BE2C (cell line): ENCODE measurements at places on chromosomes 13 and 19.

- DNase-seq, result no peak
Measured at GRCh38 chr13:29908416-29909080, 58.1 kb upstream of the UBL3 start.

DNA sequence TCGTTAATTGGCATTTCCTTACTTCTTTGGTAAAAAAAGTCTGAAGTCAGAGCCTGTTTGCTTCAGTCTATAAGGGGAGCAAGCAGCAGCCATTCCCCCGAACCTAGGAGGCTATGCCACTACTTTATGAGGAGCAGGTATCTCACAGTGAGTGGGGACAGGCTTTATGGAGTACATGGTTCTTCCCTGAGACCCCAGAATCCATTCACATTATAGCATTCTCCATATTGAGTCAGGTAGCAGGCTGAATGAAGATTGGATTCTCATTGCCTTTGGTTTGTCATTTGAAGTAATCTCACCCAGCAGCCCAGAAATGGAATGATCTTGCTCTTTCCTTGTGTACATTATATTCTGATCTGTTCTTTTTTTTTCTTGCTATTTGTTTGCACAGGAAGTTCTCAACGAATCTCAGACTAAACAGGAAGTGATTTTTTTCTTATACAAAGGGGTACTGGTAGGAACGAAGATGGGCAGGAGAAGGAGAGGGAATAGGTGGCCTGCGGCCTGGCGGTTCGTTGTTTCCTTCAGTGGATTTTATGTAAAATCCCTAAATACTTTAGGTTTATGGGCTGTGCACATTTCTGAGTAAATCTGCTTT is 74.4 kb downstream of the ARHGAP35 start:
- no peak for DNase-seq

GRCh38 chr19:3617463-3617862 is 9.1 kb downstream of the CACTIN start:
- no peak for DNase-seq

GRCh38 chr19:49896863-49897621 is at the start of gene IL4I1:
TSS of gene IL4I1 (minus strand) at chr19:49896887. CDS start at chr19:49896160, 727 bp downstream.
- DNase-seq, result no peak

DNA sequence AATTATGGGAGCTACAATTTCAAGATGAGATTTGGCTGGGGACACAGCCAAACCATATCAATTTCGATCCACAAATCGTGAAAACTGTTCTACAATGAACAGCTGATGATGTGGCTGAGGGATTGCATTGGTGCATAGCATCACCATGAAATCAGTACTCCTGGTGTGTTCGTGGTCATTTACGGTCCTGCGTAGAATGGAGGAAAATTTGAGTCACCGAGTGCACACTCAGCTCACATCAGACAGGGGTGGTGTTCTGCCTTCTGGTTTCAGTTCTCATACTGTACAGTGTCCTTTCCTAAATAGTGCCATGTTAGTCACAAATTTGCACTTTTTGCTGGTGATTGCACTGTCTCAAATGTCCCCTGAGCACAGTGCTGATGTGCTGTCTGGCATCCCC is 39.2 kb downstream of the MYH14 start:
- DNase-seq, result no peak

DNA sequence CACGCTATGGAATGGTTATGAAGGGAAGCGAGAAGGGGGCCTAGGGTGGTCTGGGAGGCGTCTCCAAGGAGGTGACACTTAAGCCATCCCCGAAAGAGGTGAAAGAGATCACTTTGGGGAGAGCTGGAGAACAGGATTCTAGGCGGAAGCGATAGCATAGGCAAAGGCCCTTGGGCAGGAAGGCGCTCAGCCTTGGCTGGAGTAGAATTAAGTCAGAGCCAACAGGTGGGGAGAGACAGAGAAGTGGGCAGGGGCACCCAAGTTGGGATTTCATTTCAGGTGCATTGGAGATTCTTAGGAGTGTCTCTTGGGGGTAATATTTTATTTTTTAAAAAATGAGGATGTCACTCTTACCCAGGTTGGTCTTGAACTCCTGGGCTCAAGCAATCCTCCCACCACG is 9.6 kb downstream of the SNRPD2 start:
- no peak for DNase-seq

- no peak for DNase-seq
Measured at GRCh38 chr19:38908911-38909310, 3.1 kb downstream of the CCER2 start.

DNA sequence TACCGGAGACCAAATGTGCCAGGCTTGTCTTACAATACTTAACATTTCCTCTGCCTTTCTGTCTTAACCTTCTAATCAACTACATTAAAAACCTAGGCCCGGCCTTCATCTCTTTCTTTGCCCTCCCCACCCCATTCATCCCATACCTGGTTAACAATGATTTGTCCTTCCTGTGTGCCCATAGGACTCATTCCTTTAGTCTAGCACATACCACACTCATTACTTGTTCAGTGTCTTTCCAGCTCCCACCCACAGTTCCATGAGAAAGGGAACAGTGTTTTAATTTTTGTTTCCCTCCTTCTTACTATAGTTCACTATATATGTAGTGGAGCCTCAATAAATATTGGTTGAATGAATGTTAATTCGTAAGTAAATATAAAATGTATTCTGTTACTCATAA is 2.4 kb downstream of the CLN5 start:
- DNase-seq, result no peak

GRCh38 chr13:45879666-45880065 is 28.1 kb upstream of the SIAH3 start:
- no peak for DNase-seq

GRCh38 chr13:28161370-28161769 is 23.0 kb downstream of the PAN3 start:
- DNase-seq, result no peak

GRCh38 chr19:405121-405965 is 3.6 kb downstream of the C2CD4C start:
- DNase-seq, result no peak

DNA sequence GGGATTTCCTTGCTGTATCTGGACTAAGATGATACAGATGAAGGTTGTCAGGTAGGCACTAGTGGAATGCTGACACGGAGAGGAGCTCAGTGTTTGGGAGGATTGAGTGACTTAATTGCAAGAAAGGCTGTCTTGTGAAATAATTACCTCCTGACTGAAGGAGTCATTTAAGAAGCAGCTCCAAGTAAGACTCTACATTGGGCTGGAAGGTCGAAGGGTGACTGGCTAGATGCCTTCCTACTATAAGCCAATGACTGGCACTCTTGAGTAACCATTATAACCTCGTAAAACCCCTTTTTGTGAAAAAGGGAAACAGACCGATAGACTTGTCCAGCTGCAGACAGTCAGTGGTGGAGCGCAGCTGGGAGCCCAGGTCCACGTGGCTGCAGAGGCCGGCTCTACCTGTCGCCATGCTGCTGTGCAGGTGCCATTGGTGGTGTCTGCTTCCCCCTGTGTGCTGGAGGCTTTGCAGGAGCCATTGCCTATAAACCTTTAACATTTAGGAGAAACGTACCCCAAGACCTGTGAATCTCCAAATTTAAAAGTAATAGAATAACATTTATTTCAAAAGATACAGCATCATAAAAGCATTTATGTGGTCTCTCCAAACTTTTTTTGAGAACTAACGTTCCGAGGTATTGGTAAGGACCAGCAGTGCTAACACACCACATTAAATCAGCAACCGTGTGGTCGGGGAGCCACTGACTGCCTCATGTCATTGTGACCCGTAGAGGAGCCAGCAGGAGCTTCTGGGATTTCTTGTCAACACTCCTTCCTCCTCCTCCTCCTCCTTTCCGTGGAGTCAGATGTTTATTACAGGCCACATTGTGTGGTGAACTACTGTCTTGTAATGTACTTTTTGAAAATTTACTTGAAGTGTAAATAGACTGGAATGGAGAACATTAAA is 80.4 kb upstream of the TEX29 start:
- DNase-seq, result no peak

DNA sequence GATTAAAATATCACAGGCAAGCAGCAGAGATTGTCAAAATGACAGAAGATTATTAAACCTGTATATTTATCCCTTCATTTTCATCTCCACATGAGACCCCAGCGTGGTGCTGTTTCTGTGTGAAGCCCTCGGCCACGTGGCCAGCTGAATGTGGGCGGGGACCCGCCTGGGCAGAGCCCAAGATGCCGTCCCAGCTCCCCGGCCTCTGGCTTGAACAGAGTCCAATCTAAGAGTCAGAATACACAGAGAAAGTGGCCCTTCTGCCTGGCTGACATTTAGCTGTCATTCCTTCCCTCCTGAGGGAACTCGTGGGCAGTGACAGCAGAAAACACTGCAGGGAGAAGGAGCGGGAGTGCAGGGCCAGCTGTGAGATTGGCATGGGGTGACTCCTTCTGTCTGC is 34.9 kb upstream of the UQCRFS1 start:
- peak; percentile 23 for DNase-seq

GRCh38 chr19:10404888-10405820 is 1.8 kb upstream of the CDC37 start:
- no peak for DNase-seq

- no peak for DNase-seq
Measured at GRCh38 chr13:33730147-33730546, 87.8 kb upstream of the RFC3 start.

DNA sequence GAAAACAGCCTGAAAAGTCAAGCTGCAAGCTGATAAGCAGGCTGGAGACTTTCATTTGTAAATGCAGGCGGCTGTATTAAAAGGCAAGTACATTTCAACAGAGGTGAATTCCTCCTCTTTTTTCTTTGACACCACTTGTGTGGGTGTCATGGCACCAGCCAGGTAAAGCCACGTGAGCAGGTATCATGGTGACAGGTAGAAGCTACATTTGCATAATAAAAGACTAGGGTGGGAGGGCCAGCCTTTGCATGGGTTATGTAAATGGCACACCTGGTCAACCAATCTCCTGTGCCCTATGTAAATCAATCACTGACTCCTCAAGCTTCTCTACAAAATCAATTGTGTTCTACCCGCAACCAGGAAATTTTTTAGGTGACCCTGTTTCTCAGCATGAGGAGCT is 68.2 kb downstream of the ZNF100 start:
- DNase-seq, result no peak

GRCh38 chr13:110571896-110572777 is 10.6 kb upstream of the RAB20 start:
- DNase-seq, result no peak

DNA sequence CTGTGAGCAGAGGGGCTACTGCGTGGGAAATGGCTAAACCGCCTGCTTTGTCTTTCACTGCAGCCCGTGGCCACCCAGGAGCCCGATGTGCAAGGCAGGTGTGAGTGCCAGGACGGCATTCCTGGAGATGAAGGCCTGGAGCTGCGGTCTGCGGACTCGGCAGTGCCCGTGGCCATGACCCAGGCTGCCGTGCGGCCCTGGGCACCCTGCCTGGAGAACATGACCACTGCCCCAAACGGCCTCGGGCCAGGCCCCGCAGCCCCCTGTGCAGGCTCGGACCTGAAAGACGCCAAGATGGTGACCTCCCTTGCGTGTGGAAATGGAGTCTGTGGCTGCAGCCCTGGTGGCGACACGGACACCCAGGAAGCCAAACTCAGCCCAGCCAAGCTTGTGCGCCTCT is 62.2 kb downstream of the SPATA13 start:
- DNase-seq, result no peak

DNA sequence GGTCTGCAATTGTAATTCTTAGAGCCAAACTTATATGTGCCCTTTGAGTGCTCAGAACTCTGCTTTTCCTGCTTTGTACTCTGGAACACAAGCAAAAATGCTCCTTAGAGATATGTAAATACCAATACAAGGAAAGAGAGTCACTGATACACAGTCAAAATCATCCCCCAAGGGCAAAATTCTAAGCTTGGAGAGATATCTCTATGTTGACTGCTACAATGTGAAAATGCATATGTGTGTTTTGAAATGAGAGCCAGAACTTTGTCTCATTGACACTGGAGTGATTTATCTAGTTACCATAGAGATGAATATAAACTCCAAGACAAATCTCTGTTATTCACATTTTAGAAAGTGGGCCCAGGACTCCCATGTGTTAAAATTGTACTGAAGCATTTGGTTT is 494.8 kb upstream of the SLITRK1 start:
- no peak for DNase-seq

DNA sequence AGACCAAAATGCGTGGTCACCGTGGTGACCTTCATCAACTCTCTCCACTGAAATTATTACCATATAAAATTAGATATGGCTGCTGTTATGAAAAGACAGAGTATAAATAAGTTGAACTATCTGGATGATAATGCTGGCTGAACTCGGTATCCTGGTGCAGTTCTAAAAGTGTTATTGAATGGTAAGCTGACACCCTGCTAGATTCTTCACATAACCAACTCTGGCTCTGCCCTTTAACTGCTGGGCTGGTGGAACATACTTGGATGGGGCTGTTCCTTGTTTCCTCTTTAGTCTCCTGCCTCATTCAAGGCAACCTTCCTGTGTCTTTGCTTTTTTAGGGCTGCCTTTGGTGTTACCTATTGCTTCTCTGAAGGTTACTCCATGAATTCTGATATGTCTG is 106.9 kb downstream of the FGF9 start:
- no peak for DNase-seq

- peak; percentile 70 for DNase-seq
Measured at GRCh38 chr19:41597600-41598041, 21.7 kb downstream of the CEACAM21 start.

GRCh38 chr13:39302820-39303219 is 264.6 kb downstream of the NHLRC3 start:
- no peak for DNase-seq

GRCh38 chr13:99383511-99383921 is 76.3 kb upstream of the GPR183 start:
- no peak for DNase-seq

- DNase-seq, result no peak
Measured at GRCh38 chr13:84661718-84662117, 779.4 kb upstream of the SLITRK1 start.

DNA sequence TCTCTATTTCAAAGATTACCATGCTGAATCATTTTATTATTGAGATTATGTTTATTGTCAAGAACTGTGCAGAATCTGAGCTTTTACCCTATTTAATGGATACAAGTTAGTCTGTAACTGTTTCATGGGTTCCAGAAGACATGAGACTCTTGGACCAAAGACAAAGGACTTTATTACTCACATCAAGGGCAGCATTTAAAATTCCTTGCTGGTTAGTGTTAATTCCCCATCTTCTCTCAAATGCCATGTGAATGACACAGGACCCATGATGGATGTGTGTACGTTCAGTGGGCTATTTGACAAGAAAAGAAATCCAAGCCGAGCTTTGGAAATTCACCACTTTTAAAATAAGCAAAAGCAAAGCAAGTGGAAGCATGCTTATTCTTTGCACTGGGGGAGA is 139.9 kb downstream of the PCDH20 start:
- no peak for DNase-seq

DNA sequence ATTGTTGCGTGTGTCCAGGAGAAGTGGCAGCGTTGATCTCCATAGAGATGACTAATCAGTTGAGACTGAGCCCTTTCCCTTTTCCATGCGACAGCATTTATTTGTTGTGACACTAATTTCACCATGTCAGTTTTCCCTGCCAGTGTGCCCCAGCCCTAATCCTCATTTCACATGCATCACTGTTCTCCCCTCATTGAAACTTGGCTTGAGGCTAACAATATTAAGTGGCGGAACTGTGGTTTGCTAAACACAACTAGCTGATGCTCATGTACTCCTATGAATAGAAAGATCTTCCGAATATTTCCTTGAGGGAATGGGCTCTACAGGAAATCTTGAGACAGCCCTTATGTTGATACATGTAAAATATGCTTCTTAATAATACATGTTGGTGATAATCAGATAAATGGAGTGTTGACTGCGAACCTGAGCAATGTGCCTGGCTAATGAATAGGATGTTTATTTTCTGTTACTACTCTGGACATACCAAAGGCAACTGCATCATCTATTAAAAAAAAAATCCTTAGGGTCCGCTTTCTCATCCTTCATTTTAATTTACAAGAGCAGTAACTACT is 258.6 kb downstream of the ATP8A2 start:
- DNase-seq, result no peak
